Pons (tissue), 1 donor: ENCODE measurements at places on chromosomes 3 and 15.
A peak's percentile ranks its signal among the peaks of the same experiment; 100 is the strongest.

DNA sequence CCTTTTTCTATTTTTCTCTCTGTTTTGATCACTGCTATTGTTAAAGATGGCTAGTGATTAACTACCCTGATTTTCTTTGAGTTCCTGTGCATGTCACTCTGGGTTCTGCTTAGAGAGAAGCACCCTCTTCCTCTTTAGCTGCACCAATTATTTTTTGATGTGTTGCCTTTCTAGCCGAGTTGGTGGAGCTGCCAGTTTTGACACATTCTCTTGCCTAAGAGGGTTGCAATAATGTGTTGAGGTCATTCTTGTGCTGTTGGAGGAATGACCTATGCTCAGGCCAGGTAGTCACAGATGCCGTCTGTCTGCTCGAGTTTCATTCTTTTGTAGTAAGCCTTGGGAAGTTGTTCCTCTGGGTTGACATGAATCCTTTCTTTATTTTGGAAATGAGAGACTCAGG lies 84.6 kb upstream of the DPH6 start:
- DNase-seq = no peak

DNA sequence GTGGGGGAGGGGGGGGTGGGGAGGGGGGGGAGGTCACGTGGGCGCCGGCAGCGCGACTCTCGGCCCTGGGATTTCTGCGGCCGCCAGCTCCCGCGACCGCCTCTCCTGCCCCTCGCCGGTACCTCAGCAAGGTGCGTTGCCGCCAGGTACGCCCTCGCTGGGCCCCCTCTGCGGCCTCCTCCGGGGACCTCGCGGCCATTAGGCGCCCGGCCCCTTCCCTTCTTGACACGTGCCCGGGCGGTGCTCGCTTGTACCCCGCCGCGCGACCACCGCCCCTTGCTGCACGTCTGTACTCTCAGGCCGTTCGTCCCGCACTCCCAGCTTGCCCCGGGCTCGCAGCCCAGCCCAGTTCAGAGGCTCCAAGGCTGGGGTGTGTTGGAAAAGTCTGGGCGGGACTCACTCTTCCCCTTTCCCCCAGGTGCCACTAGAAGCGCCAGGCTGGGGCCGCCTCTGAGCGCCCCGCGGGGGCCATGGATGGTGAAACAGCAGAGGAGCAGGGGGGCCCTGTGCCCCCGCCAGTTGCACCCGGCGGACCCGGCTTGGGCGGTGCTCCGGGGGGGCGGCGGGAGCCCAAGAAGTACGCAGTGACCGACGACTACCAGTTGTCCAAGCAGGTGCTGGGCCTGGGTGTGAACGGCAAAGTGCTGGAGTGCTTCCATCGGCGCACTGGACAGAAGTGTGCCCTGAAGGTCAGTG lies at the start of gene MAPKAPK3:
MAPKAPK3 (plus strand) TSS at position 56 of the 696 bp plus-strand sequence; CDS start at position 471, 415 bp downstream.
- DNase-seq = no peak

GRCh38 chr3:174358252-174358651 lies 500.9 kb upstream of the NAALADL2 start:
- DNase-seq = no peak

DNA sequence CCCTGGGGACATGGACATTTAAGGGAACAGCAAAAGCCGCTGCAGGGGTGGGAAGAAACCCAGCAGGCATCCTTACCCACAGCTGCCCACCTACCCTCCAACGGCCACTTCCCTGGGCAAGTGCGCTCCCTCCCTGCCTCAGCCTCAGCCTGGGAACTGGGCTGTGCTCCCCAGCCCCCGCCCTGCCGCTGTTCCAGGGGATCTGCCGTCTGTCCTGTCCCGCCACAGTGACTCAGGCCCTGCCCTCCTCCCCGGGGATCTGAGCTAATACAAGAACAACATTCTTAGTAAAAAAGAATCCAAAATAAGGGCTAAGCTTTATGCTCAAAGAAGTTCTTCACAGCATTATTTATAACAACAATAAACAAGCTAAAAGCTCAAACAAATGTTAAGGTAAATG lies 7.4 kb upstream of the IQSEC1 start:
- DNase-seq = no peak

GRCh38 chr3:37702478-37703154 lies 159.1 kb upstream of the CTDSPL start:
- DNase-seq = no peak

- DNase-seq = no peak
Measured at GRCh38 chr3:37216597-37217097, 42.3 kb upstream of the LRRFIP2 start.

DNA sequence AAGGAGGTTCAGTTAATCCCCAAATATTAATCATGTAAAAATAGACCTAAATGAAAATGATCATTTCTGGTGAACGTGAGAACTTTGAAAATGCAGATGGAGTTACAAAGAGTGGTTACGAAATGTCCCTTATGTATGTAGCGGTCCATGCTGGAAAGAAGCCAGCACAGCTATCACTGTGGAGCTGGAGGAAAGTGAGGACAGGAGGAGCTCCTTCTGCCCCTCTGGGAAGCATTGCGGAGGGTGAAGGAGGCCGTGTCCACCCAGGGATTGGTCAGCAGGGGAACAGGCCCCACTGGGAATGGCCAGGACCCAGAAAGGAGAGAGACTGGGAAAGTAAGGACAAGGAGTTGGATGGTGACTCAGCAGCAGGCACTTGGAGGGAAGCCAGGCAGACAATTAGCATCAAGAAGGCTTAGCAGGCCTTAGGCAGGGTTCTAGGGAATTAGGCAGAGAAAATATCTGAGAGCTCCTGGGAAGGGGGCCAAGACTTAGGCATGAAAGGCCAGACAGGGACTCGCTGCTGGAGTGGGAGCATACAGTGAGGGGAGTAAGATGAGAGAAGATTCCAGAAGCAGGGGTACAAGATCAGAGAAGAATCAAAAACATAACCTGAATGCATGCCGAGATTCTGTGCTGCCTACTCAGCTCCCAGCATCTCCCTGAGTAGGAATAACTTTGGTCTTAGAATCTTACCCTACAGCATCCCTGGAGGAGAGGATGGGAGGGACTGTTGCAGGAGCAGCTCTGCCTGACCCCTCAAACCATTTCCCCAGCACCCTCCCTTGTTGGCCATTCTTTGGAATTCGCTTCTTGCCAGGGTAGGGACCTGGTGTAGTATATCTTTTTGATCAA lies 171.0 kb upstream of the UMPS start:
- peak; percentile 69 for DNase-seq

DNA sequence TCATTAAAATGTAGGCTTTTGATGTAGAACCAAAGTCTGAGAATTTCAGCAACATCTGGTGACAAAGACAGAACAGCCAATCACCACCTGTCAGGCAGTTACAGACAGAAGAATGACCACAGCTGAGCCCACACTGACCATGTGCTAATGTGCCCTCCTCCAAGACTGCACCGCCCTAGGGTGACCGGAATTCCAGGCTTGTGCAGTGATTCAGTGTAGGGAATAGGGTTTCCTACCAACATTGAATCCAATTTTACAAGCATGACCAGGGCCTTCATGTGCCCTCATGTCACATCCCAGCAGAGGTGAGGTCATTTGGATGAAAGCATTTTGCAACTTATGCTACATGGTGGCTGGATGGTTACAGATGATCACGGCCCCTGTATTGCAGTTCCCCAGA lies 412.5 kb downstream of the SOX2 start:
- no peak for DNase-seq

DNA sequence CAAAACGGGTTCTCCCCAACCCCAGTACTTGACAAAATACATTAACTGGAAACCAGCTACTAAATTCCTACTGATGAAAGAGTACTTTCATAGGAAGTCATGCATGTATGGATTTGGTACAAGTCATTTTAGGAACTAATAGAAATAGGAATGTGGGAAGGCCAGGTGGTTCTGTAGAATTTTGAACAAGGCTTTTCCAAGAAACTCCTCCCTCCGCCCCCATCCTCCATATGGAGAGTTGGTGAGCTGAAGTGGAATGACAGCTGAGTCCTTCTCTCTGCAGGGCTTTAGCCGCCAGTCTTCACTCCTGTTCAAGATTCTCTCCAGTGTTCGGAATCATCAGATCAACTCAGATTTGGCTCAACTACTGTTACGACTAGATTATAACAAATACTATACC lies 33.2 kb downstream of the TUBGCP4 start:
- no peak for DNase-seq

DNA sequence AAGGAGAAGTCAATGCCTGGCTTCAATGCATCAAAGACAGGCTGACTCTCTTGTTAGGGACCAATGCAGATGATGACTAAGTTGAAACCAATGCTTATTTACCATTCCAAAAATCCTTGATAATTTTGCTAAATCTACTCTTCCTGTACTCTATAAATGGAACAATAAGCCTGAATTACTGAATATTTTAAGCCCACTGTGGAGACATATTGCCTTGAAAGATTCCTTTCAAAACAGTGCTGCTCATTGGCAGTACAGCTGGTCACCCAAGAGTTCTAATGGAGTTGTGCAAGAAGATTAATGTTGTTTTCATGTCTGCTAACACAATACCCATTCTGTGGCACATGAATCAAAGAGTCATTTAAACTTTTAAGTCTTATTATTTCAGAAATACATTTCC lies 181.0 kb upstream of the CBLB start:
- no peak for DNase-seq

DNA sequence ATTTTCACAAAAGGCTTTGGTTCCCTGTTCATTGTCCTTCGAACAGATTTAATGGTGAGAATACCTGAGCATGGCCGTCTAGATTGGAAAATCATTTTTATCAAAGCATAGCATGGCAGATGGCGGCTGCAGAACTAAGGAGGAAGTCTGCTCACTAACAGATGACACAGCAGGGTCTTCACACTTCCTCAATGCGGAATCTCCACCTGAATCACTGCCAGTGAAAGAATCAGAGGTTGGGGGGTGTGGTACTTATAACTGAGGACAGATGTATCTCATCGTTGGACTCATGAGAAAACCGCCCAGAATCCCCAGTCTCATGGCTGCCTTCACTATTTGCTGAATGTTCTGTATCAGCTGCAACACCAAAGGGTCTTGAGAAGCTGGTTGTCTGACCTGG lies 31.6 kb upstream of the PYGO1 start:
- DNase-seq = no peak

GRCh38 chr15:88476635-88477060 lies 9.1 kb downstream of the MRPS11 start:
- DNase-seq = peak; percentile 72

GRCh38 chr3:4845882-4846281 lies 133.4 kb upstream of the BHLHE40 start:
- no peak for DNase-seq

DNA sequence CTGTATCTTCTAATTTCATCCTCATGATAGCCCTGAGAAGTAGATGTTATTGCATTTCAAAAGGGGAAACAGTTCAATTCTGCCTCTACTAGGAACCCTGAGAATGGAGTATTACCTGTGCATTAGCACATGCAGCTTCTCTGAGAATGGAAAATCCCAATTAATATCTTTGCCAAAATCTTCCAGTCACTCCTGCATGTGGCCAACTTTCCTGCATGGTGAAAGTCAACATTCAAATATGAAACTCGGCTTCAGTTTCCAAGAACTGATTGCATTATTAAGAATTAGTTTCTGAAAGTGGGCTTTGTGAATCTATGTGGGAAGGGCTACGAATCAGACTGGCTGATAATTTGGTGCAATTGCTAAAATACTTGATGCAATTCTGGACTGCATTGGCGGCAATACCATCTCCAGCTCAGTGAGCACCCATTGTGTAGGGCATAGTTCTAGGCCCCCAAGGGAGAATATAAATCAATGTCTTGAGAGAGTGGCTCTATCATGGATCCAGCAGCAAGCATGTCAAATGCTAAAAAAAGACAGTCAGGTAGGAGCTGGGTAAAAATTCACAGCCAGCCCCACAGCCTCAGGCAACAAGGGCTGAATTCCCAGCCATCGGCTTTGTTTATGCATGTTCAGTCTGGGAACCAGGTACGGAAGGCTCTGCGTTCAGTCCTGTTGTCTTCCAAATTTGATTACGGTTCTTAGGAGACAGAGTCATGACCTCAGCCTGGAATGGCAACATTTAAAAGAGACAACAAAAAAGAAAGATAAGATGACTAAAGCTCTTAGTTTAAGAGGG lies 18.8 kb upstream of the BCL6 start:
- no peak for DNase-seq

DNA sequence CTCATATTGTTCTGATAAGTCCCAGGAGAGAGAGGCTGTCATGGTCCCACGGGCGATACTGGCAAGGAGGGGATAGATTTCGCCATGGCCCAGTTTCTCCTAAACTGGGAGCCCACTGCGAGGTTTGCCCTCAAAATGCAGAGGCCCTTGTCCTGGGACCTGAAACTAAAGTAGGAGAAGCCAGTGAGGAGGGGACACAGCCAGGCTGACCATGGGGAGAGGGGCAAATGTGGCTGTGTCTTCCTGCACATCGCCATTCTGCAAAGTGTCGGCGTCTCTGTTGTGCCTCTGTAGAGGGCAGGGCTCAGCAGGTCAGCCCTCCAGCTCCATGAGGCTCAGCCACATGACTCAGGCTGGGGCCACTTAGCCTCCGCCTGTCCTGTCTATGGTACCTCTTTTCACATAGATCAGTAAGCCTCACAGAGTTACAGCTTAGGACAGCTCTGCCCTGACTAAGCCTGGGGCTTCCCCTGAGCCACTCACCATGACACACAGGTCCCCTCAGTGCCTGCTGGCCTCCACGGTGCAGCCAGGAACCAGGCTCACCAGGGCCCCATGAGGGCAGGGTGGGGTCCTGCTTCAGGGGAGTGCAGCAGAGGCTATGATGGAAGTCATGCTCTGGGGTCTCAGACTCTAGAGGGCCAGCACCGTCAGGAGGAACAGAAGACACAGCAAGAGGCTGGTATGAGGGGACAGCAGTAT lies 28.6 kb upstream of the PLXNA1 start:
- no peak for DNase-seq

GRCh38 chr3:89405176-89405575 lies 297.8 kb downstream of the EPHA3 start:
- no peak for DNase-seq

DNA sequence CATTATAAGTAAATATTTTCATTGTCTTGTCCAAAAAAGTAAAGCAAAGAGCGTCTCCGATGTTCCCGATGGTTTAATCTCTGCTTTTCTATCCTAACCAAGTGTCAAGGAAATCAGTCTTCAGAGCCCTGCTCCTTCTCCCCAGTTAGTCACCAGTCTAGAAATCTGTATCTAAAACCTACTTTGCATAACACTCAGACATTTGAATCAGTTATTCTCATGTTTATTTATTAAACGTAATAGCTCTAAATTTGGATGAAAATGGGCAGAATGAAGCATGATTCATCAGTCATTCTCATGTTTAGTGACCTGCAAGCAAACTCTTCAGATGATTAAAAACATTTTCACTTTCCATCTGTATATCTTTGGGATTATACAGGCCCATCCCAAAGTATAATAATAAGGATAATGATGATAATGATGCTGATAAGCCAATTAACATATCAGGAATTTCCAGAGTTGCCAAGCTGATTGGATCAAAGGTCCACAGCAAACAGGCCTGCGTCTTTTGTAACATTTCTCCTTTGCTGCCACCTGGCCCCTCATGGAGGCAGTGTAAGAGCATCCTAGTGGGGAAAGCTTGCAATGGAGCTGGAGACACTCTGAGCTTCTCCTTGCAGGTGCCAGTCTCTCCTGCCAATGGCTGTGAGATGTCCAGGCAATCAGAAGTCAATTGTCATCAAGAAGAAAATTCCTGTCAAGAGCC lies 273.9 kb downstream of the IGSF11 start:
- DNase-seq = no peak

DNA sequence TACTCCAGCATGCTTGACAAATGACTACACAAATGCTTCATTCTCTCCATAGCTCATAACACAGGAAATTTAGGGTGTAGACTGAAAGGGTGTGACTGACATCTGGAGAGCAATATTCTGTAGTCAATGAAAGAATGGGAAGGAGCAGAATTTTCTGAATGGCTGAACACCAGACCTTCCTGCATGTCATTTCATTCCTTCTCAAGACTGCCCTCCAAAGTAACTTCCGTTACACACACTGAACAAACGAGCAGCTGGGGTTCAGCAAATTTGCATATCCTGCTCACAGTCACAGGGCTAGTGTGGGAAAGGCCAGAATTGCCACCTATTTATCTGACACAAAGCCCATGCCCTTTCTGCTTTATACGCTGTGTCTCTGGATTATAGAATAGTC lies 325.0 kb upstream of the CFAP20DC start:
- no peak for DNase-seq
